ENCODE measurements at places on chromosomes 12 and 14.

DNA sequence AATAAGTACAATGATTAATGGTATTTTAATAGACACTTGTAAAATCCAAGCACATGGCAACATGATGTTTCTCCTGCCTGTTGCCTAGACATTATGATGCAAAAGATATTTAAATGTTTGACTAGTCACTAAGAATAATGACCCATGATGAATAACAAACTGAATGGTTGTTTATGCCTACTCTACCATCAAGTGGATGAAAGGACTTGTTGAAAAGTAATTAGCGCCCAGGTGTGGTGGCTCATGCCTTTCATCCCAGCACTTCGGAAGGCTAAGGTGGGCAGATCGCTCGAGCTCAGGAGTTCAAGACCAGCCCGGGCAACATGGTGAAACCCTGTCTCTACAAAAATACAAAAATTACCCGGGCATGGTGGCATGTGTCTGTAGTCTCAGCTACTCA lies 30.7 kb downstream of the KIF21A start:
- DNase-seq = no peak

DNA sequence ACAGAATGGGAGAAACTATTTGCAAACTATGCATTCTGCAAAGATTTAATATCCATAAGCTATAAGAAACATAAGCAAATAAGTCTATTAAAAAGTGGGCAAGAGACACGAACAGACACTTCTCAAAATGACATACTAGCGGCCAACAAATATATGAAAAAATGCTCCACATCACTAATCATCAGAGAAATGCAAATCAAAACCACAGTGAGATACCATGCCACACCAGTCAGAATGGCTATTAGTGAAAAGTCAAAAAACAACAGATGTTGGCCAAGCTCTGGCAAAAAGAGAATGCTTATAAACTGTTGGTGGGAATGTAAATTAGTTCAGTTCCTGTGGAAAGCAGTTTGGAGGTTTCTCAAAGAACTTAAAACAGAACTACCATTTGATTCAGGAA lies 121.3 kb downstream of the KCNMB4 start:
- DNase-seq = no peak

DNA sequence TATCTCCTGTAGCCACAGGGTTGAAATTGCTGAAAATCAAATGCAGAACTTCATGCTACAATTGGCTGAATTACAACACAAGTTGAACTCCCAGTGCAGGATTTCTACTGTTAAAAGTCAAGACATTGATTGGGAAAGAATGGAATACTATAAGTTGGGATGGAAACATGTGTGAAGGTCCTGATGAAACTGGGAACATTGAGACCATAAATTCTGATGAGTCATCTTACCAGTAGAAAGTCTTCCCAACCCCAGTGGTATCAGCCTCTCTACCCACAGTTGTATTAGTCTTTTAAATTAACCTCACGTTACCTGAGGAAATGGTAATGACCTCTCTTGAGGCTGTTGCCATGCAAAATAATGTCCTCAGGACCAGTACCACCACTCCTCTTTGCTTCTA lies 27.4 kb upstream of the DYRK2 start:
- DNase-seq = no peak

GRCh38 chr12:73902260-73902659 lies 635.4 kb upstream of the ATXN7L3B start:
- no peak for DNase-seq

DNA sequence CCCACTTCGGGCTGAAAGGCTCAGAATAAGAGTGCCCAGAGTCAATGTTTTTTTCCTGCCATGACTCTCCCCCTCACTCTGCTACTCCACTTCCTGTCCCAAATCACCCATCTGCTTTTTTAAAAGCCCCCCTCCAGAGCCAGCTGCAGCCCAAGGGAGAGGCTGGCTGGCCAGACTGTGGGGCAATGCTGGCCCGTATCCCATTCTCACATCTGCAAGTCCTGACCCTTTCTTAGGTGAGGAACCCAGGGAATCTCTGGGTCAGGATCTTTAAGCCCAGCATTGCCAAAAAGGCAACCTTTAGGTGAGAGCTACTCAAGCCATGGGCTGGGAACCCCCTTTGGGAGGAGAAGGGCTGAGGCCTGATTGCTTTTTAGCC lies 1.7 kb upstream of the ITGA5 start:
- DNase-seq = no peak

DNA sequence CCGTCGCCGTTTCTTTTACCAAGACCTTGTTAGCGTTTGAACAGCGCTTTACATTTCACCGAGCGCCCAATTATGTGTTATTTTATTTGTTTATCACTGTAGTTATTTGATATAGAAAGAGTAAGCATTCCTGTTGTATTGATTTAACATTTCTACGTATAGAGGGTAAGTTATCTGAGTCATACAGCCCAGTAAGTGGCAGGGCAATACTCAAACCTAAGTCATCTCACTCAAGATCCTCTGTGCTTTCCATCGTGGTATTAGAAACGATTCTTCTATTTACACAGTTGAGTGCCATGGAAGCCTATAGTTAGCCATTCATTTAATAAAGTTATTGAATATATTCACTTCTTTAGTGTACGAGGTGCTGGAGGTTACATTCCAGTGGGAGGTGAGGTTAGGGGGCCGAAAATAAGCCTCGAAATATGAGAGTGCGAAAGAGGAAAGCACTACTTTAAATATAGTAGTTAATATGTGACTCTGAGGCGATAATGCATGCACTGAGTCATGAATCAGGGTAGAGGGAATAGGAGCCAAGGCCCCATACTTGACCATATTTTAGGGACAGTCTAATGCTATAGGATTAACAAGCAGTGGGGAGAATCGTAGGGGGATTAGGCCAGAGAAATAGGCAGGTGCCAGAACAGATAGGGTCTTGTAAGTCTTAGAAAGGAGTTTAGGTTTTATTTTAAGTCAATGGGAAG lies 629 bp downstream of the RAD51AP1 start:
- DNase-seq = no peak

DNA sequence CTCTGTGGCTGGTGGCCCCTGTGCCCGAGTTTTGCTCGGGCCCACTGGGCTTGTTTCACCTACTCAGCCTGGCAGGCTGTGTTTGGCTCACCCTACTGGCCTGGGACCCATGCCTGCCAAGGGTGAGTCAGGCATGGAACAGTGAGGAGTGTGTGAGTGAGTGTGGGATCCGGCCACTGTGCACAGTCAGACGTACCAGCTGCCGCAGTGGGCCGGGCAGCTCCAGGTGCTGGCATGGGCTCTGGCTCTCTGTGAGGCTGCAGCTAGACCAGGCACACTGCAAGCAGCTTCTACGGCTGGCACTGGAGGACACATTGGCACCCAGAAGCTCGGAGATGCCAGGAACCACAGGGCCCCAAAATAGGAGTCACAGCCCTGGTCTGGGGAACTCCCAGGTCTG lies 40.6 kb downstream of the HSD17B6 start:
- no peak for DNase-seq

GRCh38 chr12:107418981-107419380 lies 266.6 kb upstream of the PWP1 start:
- DNase-seq = no peak

GRCh38 chr12:104856531-104856930 lies 101.6 kb downstream of the SLC41A2 start:
- no peak for DNase-seq

GRCh38 chr12:19799216-19799615 lies 359.9 kb downstream of the AEBP2 start:
- no peak for DNase-seq

GRCh38 chr14:96380735-96381134 lies 11.2 kb upstream of the AK7 start:
- DNase-seq = no peak

DNA sequence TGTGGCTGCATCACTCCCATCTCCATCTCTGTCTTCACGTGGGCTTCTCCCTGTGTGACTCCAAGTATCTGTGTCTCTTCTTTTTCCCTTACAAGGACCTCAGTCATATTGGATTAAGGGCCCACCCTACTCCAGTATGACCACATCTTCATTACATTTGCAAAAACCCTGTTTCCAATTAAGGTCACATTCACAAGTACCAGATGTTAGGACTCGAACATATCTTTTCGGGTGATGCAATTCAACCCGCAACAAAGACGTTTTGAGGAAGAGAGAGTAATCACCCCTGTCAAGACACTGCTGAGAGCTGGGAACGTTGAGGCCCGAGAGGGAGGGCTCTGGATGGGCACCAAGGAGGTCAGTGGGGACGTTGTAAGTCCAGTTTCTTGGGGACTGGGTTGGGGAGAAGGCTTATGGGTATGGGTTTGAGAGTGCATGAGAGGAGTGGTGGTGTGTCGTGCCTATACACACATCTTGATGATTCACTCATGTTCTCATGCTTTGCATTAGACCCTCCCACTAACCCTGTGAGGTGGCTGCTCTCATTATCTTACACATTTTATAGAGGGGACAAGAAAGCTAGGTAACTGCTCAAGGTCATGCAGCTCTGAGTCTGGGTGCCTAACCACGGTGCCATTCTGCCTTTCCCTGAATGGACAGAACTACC lies 12.1 kb upstream of the IFI27 start:
- DNase-seq = no peak

- peak; percentile 24 for DNase-seq
Measured at GRCh38 chr12:55830601-55831446, 1.4 kb upstream of the DNAJC14 start.

GRCh38 chr12:88934163-88934747 lies 354.0 kb upstream of the KITLG start:
- DNase-seq = no peak

- no peak for DNase-seq
Measured at GRCh38 chr12:51862947-51863346, 14.4 kb upstream of the FIGNL2 start.

GRCh38 chr12:55771736-55772135 lies 28.8 kb downstream of the GDF11 start:
- no peak for DNase-seq

DNA sequence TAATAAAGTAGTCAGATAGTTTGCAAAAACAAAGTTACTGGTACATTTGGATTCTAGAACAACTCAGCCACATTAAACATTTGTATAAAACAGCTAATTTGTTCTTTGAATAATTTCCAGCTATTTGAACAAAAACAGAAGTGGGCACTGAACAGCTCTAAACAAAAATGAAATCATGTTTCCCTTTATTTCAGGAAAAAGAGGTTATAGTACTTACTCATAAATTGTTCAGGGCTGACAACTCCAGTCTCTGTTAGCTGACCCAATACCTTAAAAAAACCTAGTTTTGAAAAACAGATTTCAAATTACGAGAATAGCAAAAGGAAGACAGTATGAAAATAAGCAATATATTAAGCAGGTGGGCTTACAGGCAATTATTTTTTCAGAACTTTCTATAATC lies 8.2 kb downstream of the GNPNAT1 start:
- no peak for DNase-seq

GRCh38 chr12:32889011-32889760 lies 7.4 kb downstream of the PKP2 start:
- DNase-seq = no peak

All from activated gamma-delta T cell treated with anti-CD3 and anti-CD28 coated beads, Interleukin-2, amount 50 U/mL, for 16 hours (primary cell).